DND-41 (cell line): ENCODE measurements at places on chromosomes 5 and 9.

DNA sequence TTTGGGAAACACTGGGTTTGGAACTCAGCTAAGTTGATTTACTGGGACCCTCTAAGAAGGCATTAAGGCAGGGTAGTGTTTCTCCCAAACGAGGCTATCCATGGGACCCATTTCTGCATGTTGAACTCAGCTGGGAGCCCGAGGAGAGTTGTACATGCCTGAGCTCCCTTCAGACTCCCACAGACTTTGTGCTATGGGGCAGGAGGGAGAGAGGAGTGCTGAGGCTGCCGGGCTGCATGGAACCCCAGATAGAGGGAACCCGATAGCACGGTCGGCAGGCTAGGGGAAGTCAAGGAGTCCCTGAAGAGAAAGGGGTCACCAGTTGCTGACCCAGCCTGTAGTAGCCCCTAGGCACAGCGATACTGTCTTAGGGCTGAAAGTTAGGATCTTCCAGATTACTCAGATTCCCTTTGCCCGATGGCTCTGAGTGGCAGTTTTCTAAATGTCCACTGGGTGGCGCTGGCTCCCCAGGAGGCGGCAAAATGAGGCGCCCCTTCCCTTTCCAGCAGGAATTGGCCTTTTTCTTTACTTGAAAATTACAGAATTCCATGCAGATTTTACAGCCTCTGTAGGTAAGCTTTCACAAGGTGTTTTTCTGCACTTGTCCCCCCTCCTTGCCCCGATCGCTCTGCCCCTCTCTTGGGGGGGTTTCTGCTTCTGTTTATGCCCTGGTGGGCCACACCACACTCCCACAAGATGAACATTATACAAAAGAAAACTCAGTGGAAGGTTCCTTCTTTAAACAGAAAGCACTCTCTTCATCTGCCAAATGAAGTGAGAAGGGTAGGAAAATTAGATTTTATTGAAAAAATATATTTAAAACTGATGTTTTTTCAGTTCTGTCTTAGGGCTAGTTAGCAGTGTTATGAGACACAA, 17.8 kb downstream of the NANS start:
- peak; percentile 68 for DNase-seq

GRCh38 chr5:122291000-122291901, 20.8 kb upstream of the SNCAIP start:
- DNase-seq: no peak

- DNase-seq: no peak
Measured at GRCh38 chr5:118956727-118957126, 31.6 kb downstream of the DTWD2 start.

GRCh38 chr5:68795190-68795589, 298.6 kb upstream of the SLC30A5 start:
- DNase-seq: no peak

- DNase-seq: no peak
Measured at GRCh38 chr5:97528941-97529340, 345.9 kb upstream of the RIOK2 start.

DNA sequence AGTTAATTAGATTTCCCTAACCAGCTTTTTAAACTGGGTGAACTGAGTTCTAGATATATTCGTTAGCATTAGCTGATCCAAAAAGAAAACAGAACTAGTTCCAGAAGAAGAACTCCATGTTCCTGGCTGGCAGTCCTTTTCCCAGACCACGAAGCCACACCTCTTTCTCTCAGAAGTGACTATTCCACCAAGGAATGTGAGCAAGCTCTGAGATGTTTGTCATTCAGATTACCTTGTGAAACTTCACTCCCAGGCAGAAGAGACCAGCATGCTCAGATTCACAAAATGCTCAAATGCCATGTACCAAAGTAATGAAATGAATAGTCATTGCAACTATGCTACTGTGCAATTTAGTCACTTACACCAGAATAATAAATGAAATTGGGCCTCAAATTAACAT, 4.4 kb upstream of the SSBP2 start:
- DNase-seq: no peak

DNA sequence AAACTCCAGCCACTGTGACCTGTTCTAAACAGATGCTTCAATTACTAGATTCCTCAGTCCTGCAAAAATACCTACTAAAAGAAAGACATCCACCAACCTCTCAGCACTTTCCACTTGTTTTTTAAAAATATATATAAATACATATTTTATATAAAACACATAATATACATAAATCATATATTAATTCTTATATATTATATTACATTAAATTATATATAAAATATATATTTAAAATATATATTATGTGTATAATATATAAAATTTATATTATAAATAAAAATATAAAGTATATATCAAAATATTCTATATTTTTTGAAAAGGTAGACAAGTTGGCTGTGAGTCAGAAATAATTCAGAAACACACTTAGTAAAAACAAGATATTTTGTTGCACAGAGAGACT, 2371.8 kb upstream of the ACO1 start:
- no peak for DNase-seq

- DNase-seq: peak; percentile 75
Measured at GRCh38 chr5:150789943-150790611, 11.5 kb downstream of the SMIM3 start.

DNA sequence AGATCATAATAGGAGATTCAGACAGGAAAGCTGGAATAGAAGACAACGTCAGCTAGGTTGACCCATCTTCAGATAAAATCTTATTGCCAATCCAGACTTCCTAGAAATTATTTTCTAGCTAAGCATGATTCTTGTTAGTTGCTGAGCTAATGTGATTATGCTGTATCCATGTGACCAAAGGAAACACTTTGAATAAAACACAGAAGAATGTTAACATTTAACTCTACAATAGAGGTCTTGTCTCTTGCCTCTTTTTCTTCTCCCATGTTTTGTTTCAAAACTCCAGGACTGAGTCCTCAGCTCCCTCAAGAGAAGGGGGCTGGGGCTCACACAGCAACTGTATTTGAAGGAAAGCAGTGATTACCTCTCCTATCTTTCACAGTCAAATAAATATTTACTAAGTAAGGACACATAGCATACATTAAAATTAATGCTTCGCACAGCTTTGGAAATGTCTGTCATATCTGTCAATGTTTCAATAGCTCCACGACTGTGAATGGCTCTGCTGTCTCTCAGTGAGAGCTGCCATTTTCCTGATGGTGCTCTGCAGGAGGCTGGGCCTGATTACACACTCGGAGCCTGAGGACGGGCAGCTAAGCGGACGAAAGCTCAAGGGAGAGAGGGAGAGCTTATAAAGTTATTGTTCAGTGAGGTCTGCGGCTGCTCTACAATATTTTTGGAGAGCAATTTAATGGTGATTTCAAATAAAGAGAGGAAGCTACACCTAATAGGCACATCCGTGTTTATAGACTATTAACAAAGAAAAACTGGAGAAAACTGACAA, 64.8 kb upstream of the ZNF462 start:
- no peak for DNase-seq

- DNase-seq: no peak
Measured at GRCh38 chr9:112203536-112203935, 28.4 kb upstream of the SUSD1 start.

- DNase-seq: no peak
Measured at GRCh38 chr5:45454114-45454513, 242.1 kb downstream of the HCN1 start.

GRCh38 chr5:107518616-107519015, 152.1 kb downstream of the EFNA5 start:
- DNase-seq: no peak

GRCh38 chr5:158466191-158466590, 607.2 kb upstream of the CLINT1 start:
- no peak for DNase-seq

DNA sequence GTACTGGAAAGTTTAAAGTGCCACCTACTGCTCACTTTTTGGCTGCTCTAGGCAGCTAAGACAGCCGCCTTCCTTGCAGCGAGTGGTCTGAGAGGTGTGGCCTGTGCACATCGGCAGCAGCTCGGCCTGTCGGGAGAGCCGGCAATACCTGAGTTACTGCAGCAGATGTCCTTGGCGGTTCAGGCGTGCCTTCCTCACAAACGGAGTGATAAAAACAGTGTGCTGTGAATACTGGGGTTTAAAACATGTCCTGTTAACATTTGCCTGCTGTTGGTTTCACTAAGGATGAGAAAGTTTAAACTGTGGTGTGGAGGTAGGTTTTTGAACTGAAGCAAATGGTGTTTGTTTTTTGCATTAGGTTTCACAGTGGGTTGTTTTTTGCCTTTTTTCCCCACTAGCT, 12.9 kb downstream of the TRAF2 start:
- no peak for DNase-seq

GRCh38 chr5:31855134-31856040, 216.5 kb downstream of the PDZD2 start:
- no peak for DNase-seq

GRCh38 chr5:7190712-7191250, 205.2 kb upstream of the ADCY2 start:
- no peak for DNase-seq

DNA sequence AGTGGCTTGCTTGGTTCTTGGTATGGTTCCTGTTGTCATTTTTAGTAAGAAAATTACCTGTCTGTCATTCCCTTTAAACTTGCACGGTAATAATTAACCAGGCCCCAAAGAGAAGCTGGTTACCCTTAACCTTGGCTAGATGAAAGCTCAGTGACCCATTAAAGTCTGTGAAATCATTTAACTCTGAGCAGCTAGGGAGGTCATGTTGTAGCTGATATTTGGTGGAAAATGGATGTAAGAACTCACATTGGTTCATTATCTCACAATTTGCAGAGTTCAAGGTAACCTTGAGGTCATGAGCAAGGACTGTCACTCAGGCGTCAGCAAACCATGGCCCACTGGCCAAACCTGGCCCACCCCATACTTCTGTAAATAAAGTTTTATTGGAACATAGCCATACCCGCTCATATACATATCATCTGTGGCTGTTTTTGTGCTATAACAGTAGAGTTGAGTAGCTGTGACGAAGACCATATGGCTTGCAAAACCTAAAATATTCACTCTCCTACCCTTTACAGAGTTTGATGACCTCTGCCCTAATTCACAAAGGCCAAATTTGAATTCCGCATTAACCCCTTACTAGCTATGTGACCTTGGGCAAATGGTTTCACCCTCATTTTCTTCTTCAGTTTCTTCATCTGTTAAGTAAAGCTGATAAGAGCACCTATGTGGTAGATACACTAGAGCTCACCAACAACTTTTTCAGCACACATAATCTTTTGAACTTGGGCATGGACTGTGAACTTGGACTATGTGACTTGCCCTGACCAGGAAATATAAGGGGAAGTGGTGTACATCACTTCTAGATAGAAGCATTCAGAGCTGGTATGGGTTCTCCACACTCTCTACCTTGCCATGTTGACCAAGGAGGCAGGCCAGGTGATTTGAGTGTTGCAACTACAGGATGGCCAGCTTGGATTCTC, 61.5 kb upstream of the CPEB4 start:
- no peak for DNase-seq

- no peak for DNase-seq
Measured at GRCh38 chr5:80010754-80011392, 19.8 kb upstream of the MTX3 start.

DNA sequence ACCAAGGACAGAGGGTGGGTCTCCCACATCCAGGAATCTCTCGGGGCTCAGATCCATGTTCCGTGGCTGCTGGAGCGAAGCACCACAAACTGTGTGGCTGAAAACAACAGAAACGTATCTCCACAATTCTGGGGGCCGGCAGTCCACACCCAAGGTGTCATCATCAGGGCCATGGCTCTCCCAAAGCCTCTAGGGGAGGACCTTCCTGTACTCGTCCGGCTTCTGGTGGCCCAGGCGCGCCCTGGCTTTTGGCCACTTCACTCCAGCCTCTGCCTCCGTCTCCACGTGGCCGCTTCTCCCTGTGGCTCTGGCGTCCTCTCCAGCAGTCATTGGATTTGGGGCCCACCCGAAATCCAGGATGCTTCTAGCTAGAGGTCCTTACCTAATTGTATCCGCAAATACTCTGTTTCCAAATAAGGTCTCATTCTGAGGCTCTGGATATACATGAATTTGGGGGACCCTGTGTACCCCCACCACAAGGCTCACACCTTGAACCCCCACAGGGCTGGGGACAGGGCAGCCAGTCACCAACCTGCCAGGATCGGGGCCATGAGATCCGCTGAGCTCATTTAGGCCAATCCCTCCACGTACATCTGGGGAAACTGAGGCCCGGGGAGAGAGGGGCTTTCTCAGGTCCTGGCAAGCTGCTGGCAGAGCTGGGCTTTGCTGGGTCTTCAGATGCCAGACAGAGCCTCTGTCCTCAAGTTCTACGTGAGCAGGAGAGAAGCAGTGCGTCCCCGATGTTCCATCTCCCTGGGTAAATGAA, 158.2 kb downstream of the OLFM1 start:
- DNase-seq: no peak

DNA sequence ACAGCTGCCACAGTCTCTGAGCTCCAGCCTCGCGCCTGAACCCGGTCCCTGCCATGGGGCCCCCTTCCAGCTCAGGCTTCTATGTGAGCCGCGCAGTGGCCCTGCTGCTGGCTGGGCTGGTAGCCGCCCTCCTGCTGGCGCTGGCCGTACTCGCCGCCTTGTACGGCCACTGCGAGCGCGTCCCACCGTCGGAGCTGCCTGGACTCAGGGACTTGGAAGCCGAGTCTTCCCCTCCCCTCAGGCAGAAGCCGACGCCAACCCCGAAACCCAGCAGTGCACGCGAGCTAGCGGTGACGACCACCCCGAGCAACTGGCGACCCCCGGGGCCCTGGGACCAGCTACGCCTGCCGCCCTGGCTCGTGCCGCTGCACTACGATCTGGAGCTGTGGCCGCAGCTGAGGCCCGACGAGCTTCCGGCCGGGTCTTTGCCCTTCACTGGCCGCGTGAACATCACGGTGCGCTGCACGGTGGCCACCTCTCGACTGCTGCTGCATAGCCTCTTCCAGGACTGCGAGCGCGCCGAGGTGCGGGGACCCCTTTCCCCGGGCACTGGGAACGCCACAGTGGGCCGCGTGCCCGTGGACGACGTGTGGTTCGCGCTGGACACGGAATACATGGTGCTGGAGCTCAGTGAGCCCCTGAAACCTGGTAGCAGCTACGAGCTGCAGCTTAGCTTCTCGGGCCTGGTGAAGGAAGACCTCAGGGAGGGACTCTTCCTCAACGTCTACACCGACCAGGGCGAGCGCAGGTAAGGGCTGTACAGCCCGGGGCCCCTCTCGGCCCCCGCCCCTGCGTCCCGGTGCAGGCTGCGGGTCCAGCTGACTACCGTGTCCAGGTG, 509 bp downstream of the LVRN start:
- no peak for DNase-seq

DNA sequence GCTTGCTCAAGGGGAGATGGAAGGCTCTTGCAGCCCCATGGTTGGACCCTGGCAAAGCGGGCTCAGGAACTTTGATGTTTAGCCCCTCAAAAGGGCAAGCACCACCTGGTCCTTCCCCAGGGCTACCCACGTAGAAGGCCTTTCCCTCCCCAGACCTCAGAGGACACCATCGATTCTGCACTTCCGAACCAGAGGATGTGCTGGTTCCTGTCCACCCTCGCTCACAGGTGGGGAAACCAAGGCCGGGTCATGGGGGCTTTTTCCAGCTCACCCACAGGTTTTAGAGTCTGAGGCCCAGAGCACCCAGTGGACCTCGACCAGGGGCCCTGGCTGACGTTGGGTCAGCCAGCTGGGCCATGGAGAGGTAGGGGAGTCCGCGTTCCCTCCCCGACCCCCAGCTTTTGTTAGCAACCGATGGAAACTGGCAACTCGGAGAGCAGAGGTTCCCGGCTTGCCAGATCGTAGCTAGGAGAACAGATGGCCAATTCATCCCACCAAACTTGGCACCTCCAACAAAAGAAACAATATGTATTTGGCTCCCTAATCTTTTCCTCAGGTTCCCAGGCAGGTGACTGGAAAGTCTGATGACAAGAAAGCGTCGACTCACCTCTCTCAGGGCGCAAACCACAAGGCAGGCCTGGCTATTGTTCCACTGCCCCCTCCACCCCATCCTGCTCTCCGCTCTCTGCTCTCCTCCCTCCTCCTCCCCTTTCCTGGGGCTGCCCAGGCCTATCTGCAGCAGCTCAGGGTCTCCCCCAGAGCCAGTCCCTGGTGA, 167.6 kb upstream of the SMIM23 start:
- DNase-seq: no peak

- DNase-seq: no peak
Measured at GRCh38 chr9:137789295-137789895, 88.2 kb upstream of the CACNA1B start.
